ENCODE measurements at places on chromosomes 2 and 18.

DNA sequence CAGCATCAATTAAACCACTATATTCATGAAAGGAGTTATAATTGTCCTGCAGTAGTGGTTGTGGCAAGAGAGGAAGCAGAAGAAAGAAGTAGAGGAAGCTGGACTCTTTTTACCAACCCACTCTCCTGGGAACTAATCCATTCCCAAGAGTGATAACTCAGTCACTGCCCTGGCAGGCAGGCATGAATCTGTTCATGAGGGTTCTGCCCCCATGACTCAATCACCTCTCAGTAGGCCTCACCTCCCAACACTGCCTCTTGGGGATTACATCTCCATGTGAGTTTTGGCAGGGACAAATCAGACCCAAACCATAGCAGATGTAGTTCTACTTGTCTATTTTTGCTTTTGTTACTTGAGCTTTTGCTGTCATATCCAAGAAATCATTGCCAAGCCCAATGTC is 232.7 kb upstream of the MAP2 start:
- no peak for DNase-seq

GRCh38 chr2:157428500-157429175 is 15.3 kb downstream of the CYTIP start:
- no peak for DNase-seq

GRCh38 chr2:131519466-131519865 is 8.2 kb upstream of the CCDC74A start:
- DNase-seq: no peak

DNA sequence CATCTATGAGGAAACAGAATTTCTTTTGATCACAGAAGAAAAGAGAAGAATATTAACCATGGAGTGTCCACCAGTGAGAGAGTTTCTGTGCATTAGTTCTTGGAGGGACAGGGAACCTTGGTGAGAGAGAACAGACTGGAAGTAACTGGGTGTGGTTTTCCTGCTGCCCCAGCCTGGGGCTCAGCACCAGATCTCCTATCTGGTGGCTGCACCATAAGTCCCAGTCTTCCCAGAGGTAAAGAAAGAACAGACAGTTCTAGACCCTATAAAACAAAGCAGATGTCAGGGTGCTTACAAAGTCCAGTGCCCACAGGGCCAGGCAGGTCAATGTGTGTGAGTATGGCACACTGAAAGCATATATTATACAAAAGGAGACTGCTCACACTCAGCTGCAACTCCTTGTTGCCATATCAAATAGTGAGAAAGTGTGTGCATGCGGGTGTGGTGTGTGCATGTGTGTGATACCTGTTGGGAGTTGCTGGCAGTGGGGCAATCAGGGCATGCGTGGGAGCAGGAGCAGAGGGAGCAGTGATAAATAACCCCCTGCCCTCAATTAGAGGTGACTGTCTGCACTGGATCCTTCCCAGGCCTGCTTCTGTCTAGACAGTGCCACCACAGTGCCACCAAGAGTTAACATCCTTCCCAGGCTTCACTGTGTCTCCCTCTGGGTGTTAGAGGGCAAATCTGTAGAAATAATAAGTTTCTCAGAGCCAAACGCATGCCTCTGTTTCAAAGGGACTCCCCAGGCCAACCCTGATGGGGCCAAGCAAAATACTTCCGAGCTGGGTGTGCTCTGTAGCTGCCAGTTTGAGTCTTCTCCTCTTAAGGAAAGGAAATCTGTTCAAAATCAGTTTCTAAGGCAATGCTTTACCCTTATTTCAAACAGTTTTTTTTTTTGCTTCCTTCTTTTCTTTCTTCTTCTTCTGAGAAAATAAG is 45.7 kb downstream of the RDH14 start:
- no peak for DNase-seq

DNA sequence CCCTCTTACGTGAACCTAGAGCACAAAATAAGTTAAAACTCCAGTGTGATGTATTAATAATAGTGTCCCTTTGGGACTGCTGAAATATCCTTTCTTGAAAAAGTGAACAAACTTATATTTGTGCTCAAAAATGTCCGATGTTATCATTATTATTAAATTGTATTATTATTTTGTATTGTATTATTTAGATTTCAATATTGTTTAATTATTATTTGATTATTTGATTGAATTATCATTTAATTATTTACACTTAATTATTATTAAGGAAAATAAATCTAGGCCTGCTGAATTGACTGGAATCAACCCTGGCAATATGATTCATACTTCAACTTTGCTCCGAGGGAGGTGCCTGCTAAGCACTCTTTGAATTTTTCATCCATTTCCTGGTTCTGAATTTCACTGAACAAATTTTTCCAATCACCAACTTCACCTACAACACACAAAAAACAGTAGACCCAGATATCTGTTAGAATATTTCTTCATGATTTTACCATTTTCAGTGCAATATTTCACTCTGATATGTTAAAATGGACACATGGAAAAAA is 10.9 kb upstream of the EIF2AK2 start:
- no peak for DNase-seq

- DNase-seq: no peak
Measured at GRCh38 chr18:1412655-1413322, 508.1 kb downstream of the ADCYAP1 start.

DNA sequence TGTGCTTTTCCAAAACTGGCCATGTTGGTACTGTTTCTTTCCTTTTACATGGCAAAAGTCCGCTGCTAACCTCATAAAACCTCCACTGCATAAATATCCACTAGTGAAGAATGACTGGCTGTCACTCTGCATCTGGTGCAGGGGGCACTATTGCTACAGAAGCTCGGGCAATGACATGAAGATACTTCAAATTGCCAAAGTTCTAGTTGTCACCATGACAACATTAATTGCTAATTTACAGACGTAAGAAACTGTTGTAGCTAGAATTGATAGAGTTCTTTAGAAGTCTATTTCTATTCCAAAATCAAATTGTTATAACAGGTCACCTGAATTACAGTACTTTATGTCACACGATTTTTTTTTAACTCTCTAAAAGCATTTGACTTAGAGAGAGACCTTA is 845 bp downstream of the CFAP210 start:
- no peak for DNase-seq

DNA sequence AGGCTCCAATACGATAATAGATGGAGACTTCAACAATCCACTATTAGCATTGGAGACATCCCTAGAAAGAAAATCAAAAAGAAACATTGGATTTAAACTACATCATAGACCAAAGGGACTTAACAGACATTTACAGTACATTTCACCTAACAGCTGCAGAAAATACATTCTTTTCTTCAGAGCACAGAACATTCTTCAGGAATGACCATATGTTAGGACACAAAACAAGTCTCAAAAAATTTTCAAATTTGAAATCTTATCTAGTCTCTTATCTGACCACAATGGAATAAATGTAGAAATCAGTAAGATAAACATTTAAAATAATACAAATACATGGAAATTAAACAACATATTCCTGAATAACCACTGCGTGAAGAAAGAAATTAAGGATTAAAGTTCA is 68.7 kb downstream of the STRADB start:
- DNase-seq: no peak

GRCh38 chr2:219530048-219530963 is 13.3 kb downstream of the CHPF start:
- DNase-seq: peak; percentile 92

DNA sequence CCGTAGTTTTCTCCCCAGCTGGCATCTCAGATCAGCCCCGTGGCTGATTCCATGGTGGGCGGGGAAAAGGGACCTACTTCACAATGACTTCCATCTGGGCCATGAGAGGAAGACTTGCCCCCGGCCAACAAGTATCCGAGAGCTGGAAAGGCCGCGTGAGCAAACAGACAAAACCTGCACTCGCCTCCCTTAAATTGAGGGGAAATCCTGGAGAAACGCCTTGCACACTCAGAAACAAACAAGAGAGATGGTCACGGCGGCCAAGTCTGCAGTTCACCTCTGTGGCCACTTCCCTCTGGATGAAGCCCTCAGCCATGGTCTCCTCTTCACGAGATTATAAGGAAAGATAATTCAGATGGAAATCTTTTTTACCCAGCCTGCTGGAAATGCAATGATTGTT is 39.4 kb upstream of the TPO start:
- no peak for DNase-seq

DNA sequence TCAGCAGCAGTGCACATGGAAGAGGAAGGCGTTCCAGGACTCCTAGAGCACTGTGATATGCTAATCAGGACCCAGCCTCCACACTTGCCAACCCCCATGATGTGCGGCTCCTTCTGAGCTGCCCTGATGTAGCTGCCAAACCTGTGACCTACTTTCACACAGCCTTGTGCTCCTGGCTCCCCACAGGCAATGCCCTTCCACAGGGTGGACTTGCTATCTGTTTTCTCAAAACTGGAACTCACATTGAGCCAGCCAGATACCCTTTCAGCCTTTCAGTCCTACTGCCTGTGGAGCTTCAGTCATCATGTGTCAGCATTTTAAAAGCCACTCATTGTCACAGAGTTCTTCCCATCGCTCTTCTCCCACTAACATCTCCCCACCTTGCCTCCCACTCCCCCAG is 181.6 kb downstream of the AFF3 start:
- DNase-seq: no peak

GRCh38 chr2:203948733-203949132 is 12.2 kb downstream of the ICOS start:
- no peak for DNase-seq

GRCh38 chr2:241214766-241215165 is 26.3 kb downstream of the ANO7 start:
- DNase-seq: no peak

- DNase-seq: no peak
Measured at GRCh38 chr2:65921116-65921515, 488.7 kb upstream of the SPRED2 start.

- no peak for DNase-seq
Measured at GRCh38 chr2:195396479-195396878, 260.5 kb upstream of the SLC39A10 start.

- no peak for DNase-seq
Measured at GRCh38 chr2:27903649-27904404, 13.3 kb downstream of the BABAM2 start.

GRCh38 chr18:12968619-12969018 is 20.8 kb downstream of the SEH1L start:
- DNase-seq: no peak

DNA sequence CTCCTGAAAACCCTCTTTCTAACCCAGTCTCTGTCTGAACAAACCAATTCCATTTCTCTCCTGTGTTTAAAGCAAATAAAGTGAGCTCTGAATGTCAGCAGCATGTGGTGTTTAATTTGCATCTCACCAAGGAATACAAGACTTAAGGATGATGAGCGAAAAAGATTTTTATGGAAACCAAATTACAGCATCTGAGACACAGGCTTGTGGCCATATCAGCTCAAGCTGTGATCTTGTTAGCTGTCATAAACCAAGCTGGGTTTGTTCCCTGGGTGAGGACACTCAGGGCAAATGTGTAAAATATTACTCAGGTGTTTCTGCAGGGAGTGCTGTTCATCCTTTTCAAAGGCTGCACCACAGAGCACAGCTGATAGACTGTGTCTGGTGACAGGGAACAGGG is 129.3 kb upstream of the REV1 start:
- DNase-seq: no peak

DNA sequence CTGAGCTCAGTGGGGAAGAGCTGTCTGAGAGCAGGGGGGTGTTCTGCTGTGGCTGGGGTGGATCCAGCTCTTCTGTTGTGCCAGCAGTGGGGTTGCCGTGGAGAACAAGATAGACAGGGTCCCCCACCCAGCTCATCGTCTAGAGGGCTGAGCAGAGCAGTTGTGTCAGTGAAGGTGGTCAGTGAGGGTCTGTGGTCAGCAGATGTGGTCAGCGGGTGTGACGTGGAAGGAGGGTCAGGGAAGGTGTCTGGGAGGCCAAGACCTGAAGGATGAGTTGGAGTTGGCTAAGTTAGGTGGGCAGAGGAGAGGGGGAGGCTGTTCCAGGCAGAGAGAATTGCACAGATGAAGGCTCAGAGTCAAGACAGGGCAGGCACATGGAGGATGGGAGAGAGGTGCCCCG is 103.1 kb downstream of the DGKD start:
- DNase-seq: no peak

DNA sequence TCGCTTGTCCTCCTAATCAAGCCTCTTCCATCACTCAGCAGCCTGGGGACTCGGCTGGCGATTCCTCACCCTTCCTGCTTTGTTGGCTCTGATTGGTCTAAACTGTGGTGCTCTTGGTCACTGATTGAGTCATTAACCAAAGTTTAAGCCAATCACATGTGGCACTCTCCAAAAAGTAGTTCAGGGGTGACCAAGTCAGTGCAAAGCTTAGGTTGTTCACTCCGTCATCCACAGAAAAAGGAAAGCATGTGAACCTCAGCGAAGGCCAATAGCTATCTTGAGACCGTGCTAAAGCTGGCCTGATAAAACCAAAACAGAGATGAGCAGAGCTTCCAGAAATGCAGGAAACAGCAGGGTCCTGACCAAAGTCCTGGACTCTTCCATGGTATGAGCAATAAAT is 4.9 kb downstream of the ALPK2 start:
- DNase-seq: no peak

DNA sequence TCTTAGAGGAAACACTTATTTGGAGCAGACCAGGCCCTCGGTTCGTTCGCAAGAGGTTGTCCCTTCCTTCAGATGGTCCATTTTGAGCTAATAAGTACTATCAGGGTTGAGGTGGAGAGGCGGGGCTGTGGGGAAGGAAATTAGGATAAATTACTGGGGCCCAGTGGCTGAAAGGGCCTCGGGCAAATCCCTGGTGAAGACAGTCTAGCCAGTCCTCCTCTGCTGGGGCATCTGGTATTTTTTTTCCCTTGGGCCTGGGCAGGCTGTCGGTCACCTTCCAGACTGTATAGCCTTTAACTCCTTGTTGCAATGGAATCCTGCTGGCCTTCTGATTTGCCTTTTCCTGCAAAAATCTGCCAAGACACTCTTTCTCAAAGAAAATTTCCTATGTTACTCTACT is 1.7 kb upstream of the MYO3B start:
- no peak for DNase-seq

GRCh38 chr2:68693951-68694350 is 40.7 kb upstream of the ARHGAP25 start:
- no peak for DNase-seq

DNA sequence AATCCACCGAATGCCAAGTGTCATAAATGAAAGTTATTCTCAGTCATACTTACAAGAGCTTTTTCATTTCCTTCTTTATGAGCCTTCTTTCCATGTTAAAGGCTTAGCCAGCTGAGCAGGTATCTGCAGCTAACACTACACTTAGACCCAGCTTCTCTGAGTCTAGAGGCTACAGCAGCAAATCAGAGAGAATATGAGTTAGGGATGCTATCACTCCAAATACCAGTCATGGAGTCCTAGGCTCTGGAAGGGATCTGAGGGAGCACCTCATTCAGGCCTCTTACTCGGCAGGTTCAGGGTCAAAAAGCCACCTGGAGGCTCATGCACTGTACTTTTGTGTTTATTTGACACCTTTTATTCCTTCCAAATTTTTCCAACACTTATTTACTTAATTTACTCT is 2.9 kb downstream of the C2orf80 start:
- DNase-seq: no peak

- no peak for DNase-seq
Measured at GRCh38 chr2:189350540-189351209, 90.6 kb upstream of the WDR75 start.

Data from H9 (cell line).